Kidney tubule cell (primary cell): ENCODE measurements at places on chromosomes 4 and X.

DNA sequence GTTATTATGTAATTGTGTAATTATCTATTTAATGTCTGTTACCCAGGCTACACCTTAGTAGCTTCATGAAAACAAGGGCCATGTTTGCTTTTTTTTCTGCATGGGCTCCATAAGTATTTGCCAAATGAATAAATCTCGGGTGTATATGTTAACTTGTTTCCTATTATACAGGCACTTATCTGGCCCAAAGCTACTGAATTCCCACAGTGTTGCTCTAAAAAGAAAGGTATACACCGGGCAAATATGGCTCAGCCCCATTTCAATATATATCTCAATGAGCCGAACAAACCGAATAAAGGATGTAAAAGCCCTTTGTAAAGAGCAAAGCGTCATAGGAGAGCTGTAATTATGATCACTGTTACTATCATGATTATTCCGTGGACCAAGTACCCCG is 767 bp downstream of the PAQR3 start:
- peak; percentile 6 for DNase-seq

DNA sequence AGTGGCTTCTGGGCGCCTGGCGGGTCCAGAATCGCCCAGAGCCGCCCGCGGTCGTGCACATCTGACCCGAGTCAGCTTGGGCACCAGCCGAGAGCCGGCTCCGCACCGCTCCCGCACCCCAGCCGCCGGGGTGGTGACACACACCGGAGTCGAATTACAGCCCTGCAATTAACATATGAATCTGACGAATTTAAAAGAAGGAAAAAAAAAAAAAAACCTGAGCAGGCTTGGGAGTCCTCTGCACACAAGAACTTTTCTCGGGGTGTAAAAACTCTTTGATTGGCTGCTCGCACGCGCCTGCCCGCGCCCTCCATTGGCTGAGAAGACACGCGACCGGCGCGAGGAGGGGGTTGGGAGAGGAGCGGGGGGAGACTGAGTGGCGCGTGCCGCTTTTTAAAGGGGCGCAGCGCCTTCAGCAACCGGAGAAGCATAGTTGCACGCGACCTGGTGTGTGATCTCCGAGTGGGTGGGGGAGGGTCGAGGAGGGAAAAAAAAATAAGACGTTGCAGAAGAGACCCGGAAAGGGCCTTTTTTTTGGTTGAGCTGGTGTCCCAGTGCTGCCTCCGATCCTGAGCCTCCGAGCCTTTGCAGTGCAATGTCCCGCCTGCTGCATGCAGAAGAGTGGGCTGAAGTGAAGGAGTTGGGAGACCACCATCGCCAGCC is at the start of gene ATOH1:
Gene ATOH1 (plus strand): TSS at position 422 of the 663 bp plus-strand sequence. CDS start 174 bp downstream, at position 596.
- DNase-seq = peak; percentile 33

DNA sequence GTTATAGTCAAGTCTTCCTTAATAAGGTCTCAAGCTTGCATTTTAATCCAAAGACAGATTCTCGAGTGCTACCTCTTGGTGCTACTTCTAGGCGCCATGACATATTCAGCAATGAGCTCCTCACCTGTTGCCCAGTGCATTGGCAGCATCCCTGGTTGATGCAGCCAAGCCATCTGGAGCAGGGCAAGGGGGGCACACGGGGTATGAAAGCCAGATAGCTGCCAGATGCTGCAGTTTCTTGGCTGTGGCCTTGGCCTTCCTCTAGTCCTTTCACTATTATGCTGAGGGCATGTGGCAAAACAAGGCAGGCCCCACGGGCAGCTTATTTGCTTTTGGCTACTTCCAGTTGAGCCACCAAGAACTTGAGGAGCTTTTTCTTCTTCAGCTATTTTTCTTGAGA is 168.6 kb upstream of the PGRMC2 start:
- DNase-seq = no peak

DNA sequence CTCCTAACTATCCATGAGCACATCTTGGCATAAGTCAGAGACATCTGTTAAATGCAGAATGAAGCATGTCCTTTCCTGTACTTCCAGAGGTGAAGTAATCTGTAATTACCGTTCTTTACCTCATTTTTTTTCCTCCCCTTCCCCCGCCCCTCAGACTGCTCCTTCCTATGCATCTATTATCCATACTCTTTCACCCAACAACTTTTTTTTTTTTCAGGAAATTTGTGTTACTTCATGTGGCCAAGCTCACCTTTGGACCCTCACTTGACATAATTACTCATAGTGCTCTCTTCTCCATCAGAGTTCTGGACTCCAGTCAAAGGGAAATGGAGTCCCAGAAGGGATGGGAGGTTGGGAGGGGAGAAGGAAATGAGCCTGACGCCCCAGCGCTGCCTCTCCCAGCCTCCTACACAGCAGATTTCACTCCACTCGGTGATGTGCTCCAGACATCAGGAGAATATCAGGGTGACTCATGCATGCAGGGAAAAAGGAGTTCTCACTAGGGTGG is 568.8 kb downstream of the STIM2 start:
- no peak for DNase-seq

GRCh38 chrX:123869488-123869887 is 9.6 kb downstream of the XIAP start:
- DNase-seq = peak; percentile 35

- no peak for DNase-seq
Measured at GRCh38 chrX:68834371-68835103, 5.7 kb downstream of the EFNB1 start.

- no peak for DNase-seq
Measured at GRCh38 chr4:138448169-138448568, 206.0 kb upstream of the SLC7A11 start.

DNA sequence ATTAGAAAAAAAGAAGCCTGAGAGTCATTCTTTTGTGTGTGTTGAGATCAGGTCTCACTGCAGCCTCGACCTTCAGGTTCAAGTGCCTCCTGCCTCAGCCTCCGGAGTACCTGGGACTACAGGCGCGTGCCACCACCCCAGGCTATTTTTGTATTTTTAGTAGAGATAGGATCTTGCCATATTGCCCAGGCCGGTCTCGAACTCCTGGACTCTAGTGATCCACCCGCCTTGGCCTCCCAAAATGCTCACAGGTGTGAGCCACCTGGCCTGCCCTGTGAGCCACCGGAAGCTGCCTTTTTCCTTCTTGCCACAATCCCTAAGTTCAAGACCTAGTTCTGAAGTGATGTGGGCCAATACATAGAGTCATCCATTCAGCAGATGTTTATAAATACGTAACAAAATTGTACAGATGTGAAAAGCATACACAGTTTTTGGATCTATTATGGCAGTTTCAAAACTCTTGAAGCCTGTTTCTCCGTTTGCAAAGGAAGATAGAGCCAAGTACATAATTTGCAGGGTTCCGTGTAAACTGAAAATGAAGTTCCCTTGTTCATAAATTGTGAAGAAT is 536 bp upstream of the CTSO start:
- no peak for DNase-seq

GRCh38 chrX:40209951-40210617 is 112.3 kb upstream of the BCOR start:
- peak; percentile 72 for DNase-seq

DNA sequence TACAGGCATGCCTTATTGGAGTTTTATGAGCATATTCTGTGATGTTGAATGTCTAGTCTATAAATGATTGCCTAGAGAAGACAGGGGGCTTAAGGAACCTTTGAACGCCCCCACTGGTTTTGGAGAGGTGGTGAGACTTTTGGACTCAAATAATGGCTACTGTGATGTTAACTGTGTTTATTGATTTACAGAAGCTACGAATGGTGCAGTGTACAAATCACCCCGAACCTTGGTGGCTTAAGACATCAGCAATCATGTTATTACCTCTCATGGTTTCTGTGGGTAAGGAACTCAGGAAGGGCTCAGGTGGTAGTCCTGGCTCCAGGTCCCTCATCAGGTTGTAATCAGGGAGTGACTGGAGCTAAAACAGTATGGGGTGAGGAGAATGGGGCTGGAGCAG is 33.3 kb upstream of the APLN start:
- DNase-seq = no peak

DNA sequence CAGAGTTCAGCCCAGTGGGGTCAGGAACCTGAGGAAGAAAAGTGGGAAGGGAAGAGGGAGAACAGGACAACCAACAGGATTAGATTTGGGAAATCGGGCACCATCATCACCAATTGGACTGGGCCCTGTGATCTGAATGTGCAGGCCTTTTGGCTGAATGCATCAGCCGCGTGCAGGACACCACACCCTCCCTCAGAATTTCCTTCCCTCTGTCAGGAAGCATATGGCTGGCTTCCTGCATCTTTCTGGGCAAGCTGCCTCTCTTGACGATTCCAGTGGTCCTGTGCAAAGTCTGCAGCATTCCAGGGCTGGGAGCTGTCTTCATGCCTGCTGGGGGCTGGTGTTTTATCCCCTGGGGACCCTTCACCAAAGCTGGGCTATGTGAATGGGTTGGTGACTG is 16.4 kb downstream of the MAGEA4 start:
- no peak for DNase-seq

DNA sequence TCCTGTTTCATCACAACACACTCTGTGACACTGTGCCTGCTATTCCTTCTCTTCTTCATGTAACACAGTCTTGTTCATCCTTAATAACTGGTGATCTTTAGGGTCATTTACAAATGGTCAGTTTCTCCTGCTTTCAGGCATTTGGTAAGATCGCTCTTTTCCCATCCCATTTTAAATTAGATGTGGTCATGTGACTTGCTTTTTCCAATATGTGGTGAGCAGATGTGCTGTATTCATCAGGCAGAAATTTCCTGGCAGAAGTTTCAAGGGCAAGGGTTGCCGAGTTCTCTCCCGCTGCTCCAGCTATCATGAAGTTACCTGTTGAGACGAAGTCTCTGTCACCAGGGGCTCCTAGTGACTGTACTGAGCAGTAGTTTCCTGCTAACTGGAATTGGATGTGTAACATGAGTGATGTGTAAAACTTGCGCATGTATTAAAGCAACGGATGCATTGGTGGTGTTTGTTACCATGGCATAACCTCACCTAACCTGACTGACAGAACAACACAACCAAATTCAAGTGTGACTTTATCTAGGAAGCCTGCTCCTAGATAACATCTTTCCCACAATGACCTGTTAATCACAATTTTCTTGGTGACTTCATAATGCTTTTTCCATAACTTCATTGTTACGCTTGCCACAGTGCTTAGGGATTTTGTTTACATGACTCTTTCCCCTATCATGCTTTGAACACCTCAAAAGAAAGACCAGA is 29.5 kb upstream of the BMPR1B start:
- no peak for DNase-seq

DNA sequence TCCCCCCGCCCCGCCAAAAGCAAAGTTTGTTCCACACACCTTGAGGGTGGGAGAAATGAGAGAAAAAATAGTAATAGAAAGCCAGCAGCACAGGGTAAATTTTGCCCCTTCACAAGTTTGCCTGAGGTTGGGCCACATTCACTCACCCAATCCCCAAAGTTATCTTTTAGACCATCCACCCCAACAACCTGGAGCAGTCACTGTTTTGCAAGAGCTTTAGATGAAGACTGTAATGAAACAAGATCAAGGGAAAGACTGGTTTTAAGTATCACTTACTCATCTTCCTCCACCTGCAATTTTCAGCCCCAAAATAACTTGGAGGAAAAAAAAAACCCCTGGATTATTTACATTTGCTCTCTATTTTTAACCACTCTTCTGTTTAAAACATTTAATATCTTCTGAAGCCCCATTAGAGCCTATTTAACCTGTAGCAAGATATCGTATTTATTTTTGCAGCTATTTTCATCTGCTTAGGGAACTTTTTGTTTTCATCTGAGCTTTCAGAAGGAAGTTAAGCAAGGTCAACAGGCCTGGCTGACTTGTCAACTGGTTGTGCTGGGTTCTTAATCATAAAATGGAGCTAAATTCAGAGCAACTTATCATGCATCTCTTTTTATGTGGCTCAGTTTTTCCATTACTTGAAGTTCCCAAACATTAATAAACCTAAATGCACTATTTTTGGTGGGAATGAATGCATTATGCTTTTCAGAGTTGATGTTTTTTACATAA is 24.6 kb upstream of the TBL1X start:
- no peak for DNase-seq

GRCh38 chrX:13469963-13470684 is 99.3 kb upstream of the EGFL6 start:
- peak; percentile 62 for DNase-seq

DNA sequence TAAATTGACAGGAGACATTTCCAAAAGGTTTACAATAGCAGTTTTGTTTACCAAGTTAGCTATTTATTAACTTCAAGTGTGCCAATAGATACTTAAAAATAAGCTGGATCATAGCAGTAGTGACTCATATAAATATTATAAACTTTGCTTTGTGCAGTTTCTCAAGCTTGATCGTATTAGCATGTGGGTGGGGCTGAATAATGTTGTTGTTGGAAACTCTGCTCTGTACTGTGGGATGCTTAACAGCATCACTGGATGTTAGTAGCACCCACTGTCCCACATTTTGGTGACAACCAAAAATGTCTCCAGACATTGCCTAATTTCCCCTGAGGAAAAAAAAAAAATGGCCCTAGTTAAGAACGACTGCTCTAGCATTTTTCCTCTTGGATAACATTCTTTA is 855.2 kb upstream of the ADGRL3 start:
- no peak for DNase-seq

DNA sequence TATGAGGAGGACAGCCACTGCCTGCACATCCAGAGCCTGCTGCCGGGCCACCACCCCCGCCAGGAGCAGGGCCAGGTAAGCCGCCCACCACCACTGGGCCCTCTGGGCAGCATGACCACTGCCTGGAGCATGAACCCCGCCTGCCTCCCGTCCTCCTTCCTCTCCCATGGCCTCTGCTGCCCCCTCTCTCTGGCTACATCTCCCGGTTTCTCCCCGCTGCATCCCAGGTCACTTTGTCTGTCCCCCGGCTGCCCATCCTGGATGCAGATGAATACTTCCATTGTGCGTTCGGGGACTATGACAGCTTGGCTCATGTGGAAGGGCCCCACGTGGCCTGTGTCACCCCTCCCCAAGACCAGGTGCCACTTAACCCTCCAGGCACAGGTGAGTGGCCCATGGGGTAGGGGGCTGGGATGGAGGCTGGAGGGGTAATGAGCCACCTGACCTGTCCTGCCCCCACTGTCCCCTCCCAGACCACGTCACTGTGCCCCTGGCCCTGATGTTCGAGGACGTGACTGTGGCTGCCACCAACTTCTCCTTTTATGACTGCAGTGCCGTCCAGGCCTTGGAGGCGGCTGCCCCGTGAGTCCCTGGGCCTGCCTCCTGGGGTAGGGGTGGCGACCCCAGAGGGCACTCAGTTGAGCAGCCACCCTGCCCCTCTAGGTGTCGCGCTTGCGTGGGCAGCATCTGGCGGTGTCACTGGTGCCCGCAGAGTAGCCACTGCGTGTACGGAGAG is 6.0 kb downstream of the PLXNB3 start:
- no peak for DNase-seq

DNA sequence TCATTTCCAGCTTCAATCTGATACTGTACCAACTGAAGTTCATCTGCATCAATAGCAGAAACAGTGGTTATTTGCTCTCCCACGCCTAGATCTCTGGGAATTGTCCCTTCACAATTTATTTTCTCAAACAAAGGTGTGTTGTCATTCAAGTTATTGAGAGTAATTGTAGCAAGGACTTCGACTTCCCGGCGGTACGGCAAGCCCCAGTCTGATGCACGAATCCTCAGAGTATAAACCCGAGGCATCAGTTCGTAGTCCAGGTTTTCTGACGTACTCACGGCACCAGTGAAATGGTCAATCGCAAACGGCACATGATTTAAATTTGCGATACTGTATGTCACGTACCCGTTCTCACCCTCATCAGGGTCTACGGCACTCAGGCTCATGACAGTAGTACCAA is 15.7 kb downstream of the FAT1 start:
- no peak for DNase-seq
